Astrocyte of the cerebellum (primary cell): ENCODE measurements at places on chromosomes 11 and 22.

GRCh38 chr11:83034673-83035014 is 37.1 kb downstream of the RAB30 start:
- no peak for DNase-seq

DNA sequence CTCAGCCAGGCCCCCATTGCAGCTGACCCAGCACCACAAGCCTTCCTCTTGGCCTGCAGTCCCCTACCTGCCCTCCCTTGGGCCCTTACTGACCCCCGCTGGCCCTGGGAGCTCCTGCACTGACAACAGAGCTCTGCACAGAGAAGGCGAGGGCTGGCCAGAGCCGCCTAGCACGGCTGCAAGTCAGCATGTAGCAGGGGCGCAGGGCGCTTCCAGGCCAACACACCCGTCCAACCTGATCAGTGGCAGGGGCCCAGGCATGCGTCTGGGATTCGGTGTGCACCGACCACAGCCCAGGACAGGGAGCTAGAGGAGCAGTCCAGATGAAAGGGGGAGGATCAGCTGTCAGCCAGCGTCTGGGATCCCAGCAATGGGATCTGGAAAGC is 7.6 kb downstream of the WNT7B start:
- DNase-seq: no peak

- no peak for DNase-seq
Observed at GRCh38 chr11:3835751-3836150, 5.0 kb downstream of the RHOG start.

GRCh38 chr22:47337161-47337621 is 574.7 kb downstream of the TBC1D22A start:
- DNase-seq: peak; percentile 64
